GM12864 (cell line): ENCODE measurements at places on chromosomes 7 and 10.

DNA sequence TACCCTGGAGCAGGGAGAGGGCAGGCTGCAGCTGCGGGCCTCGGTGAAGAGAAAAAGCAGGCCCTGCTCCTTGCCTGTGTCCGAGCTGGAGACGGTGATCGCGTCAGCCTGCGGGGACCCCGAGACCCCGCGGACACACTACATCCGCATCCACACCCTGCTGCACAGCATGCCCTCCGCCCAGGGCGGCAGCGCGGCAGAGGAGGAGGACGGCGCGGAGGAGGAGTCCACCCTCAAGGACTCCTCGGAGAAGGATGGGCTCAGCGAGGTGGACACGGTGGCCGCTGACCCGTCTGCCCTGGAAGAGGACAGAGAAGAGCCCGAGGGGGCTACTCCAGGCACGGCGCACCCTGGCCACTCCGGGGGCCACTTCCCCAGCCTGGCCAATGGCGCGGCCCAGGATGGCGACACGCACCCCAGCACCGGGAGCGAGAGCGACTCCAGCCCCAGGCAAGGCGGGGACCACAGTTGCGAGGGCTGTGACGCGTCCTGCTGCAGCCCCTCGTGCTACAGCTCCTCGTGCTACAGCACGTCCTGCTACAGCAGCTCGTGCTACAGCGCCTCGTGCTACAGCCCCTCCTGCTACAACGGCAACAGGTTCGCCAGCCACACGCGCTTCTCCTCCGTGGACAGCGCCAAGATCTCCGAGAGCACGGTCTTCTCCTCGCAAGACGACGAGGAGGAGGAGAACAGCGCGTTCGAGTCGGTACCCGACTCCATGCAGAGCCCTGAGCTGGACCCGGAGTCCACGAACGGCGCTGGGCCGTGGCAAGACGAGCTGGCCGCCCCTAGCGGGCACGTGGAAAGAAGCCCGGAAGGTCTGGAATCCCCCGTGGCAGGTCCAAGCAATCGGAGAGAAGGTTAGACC, 138.0 kb upstream of the STK17A start:
- no peak for DNase-seq

GRCh38 chr7:101728128-101728527, 89.3 kb upstream of the CUX1 start:
- DNase-seq = no peak

- no peak for DNase-seq
Measured at GRCh38 chr10:100755821-100756220, 10.4 kb downstream of the PAX2 start.

- no peak for DNase-seq
Measured at GRCh38 chr7:80134536-80135308, at the start of gene GNAI1. TSS of gene GNAI1 (plus strand) at chr7:80134831. CDS start at chr7:80135161, 330 bp downstream.

GRCh38 chr10:59240582-59241183, 64.2 kb downstream of the PHYHIPL start:
- DNase-seq = no peak

DNA sequence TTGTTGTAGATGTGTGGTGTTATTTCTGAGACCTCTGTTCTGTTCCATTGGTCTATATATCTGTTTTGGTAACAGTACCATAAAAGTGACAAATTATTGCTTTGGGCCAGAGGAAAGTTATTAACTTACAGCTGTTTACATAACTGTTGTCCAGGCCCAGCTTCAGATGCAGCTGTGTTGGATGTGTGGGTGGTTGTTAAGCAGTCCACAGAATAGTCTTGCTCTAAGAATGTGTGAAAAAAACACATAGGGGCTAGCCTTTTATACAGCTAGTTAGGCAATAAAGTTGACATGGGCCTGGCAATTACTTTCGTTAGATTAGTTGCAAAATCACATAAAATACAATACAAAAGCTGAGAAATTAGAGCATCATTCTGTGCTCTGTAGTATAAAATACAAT, 31.9 kb downstream of the DLD start:
- DNase-seq = no peak

DNA sequence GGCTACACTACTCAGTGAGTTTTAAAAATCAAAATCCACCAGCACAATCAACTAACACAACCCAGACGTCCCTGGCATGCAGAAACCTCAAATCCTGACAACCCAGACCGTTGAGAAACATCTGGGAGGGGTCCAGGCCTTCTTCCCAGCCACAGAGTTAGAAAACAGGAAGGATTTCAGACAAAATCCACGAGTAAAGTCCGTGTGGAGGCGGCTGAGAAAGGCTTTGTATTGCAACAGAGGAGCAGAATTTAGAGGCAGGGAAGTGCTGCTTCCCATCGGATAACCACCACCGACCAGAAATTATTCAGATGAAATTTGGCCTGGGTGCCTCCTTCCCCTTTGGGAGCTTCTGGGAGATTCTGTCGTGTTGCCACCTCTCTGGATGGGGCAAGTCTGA, 61.5 kb downstream of the TNS3 start:
- no peak for DNase-seq

DNA sequence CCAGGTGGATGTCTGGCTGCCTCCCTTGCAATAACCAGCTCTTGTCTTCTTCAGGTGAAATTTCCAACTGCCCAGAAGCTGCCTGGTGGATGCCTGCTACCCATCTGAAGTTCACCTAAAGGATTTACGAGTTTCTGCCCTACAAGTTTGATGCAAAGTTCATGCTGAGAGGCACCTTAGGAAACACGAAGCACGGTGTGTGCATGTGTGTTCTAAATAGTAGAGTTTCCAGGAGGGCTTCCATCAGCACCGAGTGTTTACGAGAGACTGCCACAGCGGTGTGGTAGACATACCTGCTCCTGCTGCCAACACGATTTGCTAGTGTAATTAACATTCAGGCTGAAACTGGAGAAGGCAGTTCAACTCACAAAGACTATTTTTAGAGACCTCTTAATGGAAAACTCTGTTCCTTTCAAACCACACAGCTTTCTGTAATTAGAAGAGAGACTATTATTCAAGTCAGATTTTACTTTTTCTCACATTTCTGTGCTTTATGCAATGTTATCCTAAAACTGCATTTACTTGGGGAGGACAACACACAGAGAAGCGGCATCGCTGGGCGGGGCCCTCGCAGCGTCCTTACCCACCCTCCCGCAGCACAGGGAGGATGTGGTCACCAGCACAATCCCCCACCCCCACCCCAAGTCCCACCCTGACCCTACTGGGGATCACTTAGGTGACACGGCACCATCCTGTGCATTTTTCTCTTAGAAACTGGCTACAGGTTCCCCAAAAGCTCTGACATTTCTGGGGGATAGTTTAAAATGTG, 15.5 kb upstream of the CPXM2 start:
- DNase-seq = no peak
